Activated CD4-positive, CD25-positive, alpha-beta regulatory T cell treated with anti-CD3 and anti-CD28 coated beads, Interleukin-2, amount 50 U/mL, for 16 hours (primary cell): ENCODE measurements at places on chromosomes 6 and 20.
A peak's percentile ranks its signal among the peaks of the same experiment; 100 is the strongest.

- peak; percentile 80 for DNase-seq
These were observed 9.1 kb downstream of the BAK1 start for GRCh38 chr6:33570806-33571636.

DNA sequence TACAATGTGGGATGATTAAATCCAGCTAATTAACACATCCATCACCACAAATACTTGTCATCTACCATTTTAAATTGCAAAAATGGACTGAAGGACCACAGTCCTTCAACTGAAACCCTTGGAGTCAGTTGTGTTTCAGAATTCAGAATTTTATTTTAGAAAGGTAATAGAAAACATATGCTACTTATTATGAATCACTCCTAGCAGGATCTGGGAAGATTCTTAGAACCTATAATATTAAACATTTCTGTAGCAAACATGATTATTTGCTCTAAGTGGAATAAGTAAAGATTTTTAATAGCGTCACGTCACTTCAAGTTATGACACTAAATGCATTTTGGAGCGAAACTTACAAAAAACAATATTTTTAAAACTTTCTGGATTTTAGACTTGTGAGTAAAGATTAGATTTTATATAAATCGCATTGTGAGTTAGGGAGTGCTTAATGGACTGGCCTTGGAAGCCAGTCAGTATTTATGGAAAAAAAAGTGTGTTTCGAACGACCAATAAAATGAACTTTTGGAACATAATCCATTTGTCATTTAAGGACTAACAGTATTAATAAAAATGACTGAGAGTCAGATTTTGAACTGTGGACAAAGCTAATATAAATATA lies 71.8 kb upstream of the PHACTR2 start:
- no peak for DNase-seq

DNA sequence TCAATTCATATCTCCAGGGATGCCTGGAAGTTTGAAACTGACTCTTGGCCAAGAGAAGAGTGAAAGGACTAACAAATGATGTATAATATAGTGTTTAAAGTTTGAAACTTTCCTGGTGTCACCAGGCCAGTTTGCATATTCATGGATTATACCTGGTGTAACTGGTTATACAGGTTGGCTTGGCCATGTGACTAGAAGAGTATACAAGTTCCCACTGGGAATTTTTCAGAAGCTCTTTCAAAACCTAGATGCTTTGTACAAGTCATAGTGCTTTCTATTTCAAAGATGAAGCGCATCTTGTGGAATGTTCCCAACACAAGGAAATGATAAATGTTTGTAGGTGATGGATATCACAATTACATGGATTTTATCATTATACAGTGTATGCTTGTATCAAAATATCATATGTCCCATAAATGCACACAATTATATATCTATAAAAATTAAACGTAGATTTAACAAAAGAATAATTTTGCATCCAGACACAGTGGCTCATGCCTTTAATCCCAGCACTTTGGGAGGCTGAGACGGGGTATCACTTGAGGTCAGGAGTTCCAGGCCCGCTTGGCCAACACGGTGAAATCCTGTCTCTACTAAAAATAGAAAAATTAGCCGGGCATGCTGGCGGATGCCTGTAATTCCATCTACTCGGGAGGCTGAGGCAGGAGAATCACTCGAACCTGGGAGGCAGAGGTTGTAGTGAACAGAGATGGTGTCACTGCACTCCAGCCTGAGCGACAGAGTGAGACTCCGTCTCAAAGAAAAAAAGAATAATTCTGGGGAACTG lies 1420.2 kb downstream of the GRIK2 start:
- DNase-seq = no peak

DNA sequence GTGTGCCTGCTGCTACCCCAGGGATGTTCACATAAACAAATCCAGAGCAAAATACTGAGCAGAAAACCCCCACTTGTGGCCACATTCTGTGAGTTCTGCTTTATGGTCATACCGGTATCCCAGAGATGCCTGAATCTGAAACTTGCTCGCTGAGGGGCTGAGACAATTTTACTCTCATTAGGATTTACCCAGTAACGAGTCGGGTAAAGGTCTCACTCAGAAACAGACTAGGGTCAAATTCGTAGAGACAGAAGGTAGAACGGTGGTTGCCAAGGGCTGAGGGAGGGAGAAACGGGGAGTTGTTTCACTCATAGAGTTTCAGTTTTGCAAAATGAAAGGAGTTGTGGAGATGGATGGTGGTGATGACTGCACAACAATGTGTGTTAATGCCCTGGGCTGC lies 45.4 kb upstream of the NKX2-2 start:
- no peak for DNase-seq

- DNase-seq = no peak
These were observed 44.7 kb downstream of the TFEB start for GRCh38 chr6:41690541-41691330.

- no peak for DNase-seq
These were observed 142.9 kb downstream of the TPBG start for GRCh38 chr6:82506526-82506925.

DNA sequence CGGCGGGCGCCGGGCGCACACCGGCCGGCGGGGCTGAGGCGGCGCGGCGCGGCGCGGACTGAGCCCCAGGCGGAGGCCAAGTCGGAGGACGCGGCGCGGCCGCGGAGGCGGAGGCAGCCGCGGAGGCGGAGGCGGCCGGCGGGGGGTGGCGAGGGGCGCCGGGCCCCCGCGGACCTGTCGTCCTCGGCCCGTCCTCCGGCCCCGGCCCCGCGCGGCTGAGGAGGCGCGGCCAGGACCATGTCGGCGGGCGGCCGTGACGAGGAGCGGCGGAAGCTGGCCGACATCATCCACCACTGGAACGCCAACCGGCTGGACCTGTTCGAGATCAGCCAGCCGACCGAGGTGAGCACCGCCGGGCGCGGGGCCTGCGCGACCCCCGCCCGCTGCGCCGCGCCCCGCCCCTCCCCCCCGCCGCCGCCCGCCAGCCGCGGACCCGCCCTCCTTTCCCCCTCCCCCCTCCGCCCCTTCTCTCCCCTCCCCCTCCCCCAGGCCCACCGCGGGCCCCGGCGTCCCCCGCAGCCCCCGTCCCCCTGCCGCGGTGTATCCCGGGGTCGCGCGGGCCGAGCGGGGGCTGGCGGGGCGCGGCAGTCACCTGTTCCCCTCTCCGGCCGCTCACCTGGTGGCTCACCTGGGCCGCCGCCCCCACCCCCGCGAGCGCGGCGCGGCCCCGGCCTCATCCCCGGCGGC lies at the start of gene AFDN:
Gene AFDN, plus strand, starts transcription at position 16 of the 687 bp plus-strand sequence. Its CDS starts 222 bp downstream, at position 238.
- DNase-seq = no peak

DNA sequence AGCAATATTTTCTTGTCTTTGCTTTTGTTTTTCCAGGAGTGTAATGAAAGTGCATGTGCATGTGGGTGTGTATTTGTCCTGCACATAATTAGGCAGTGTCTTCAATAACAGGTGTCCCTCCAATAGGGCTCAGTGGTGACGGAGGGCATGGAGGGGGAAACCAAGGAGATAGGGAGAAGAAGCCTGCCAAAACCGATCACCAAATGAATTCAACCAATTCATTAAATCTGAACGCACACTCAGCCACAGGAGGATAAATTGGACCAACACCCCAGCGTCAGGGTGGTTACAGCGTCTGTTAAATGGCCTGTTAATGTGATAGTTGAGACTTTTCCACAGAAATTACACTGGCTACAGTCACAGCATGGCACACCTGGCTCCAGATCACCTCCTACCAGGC lies 527.6 kb downstream of the CD83 start:
- DNase-seq = no peak

- DNase-seq = no peak
These were observed 7.2 kb downstream of the HEBP2 start for GRCh38 chr6:138410972-138411880.

- DNase-seq = no peak
These were observed 260.3 kb upstream of the MOCS1 start for GRCh38 chr6:40194447-40195170.

DNA sequence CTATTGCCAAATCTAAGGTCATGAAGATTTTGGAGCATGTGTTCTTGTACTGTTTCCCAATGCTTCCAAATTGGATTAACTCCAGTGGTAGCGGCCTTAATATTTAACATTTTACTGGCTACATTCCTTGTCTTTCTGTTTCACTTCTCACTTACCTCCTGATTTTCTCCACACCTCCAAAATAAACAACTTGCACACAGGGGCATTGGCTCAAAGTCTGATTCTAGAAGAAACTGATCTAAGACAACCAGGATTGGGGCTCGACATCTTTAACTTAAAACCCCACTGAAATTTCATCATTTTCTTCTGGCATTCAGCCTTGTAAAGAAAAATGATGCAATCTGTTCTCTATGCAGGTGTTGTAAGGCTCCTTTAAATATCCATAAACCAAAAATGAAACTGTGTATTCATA lies 557.9 kb upstream of the ID4 start:
- no peak for DNase-seq

- DNase-seq = no peak
These were observed 20.4 kb downstream of the RAB44 start for GRCh38 chr6:36717871-36718540.

- no peak for DNase-seq
These were observed 5.6 kb upstream of the GRM4 start for GRCh38 chr6:34151321-34152041.

DNA sequence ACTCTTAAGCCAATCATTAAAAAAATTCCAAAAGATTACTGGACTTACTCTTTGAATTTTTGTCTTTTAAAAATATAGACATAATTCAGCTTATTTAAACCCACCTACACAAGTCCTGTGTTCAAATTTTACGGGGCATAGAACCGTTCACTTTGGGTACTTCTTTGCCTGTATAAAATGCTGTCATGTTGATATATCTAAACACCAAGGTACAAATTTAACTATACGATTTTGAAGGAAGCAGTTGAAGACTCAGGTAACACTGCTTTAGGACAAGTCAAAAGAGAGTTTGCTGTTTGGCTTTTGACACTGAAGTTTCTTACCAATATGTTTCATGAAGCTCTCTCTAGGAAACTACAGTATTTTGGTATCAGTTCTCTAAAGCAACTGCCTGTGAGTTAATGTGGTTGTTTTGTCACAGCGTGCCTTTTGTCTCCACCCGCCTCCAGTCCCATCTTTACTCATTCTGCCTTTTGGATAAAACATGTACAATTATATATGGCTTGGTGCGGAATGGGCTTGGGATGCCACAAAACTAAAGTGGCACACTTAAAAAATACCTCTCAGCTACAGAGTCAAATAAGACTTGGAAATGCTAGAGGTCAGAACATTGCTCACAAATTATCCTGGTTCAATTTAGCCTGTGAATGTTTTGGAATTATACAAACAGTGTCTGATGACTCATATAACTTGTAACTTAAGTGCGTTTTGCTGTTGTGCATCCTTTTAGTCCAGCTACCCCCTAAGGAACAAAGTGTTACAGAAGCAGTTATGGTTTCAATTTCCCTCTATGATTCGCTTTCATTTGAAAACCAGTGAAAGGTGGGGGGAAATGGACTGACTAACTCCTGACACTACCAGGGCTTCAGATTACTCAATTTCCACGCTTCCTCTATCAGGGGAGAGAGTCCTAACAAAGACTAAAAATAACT lies 38.7 kb downstream of the RGS17 start:
- no peak for DNase-seq

GRCh38 chr20:35823937-35824336 lies 52.1 kb downstream of the PHF20 start:
- no peak for DNase-seq

DNA sequence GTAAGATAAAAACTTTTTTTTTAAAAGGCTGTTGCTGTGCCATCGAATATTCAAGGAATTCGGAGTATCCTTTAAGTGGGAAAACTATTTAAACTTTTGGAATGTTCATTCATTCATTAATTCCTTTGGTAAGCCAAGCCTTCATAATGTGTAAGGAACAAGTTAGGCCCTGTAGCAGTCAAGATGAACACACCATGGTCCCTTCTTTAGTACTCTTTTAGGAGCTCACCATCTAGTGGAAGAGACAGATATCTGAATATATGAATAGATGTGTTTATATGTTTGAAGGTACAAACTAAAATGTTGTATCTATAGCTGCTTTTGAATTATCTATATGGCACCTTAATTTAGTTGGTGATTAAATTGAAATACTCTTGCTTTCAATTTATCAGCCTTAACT lies 5.8 kb downstream of the SPO11 start:
- no peak for DNase-seq

- DNase-seq = no peak
These were observed 65.2 kb downstream of the TRAM2 start for GRCh38 chr6:52511572-52512151.

- no peak for DNase-seq
These were observed 872 bp downstream of the HSPA12B start for GRCh38 chr20:3733119-3733995.

DNA sequence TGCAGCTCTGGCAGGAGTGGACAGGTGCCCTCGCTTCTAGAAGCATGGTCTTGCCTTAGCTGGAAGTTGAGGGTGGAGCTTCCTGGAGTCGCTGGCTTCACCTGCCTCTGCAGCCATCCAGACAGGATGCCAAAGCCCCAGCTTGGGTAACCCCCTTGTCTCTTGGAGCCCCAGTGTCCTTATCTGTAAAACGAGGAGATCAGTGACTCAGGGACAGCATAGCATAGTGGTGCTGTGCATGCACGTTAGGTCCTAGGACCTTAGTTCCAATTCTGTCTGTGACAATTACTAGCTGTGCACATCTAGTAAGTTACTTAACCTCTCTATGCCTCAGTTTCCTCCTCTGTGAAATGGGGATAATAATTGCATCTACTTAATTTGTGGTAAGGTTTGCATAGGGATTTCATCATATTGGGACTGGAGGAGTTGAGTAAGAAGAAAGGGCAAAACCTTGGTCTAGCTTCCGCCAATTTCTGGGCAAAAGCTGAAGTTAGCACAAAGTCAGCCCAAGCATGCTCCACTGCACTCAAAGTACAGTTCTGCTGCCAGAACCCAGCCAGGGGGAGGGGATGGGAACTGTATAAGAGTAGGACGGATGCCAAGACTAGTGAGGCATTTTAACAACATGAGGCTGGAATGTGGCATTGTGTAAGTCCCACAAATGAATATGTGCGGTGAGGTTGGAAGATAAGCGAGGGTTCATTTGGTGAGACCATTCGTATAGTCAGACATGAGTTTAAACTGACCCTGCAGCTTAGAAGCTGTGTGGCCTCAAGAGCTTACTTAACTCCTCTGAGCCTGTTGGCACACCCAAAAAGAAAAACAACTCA lies 24.5 kb downstream of the TOX2 start:
- DNase-seq = no peak

- DNase-seq = no peak
These were observed 260.0 kb downstream of the C6orf118 start for GRCh38 chr6:165049362-165049761.

GRCh38 chr20:38153401-38153800 lies 11.7 kb downstream of the TGM2 start:
- DNase-seq = no peak
